ENCODE measurements at places on chromosomes 16 and 17.

GRCh38 chr17:29581583-29582253, 7.7 kb downstream of the GIT1 start:
- peak; percentile 64 for DNase-seq

DNA sequence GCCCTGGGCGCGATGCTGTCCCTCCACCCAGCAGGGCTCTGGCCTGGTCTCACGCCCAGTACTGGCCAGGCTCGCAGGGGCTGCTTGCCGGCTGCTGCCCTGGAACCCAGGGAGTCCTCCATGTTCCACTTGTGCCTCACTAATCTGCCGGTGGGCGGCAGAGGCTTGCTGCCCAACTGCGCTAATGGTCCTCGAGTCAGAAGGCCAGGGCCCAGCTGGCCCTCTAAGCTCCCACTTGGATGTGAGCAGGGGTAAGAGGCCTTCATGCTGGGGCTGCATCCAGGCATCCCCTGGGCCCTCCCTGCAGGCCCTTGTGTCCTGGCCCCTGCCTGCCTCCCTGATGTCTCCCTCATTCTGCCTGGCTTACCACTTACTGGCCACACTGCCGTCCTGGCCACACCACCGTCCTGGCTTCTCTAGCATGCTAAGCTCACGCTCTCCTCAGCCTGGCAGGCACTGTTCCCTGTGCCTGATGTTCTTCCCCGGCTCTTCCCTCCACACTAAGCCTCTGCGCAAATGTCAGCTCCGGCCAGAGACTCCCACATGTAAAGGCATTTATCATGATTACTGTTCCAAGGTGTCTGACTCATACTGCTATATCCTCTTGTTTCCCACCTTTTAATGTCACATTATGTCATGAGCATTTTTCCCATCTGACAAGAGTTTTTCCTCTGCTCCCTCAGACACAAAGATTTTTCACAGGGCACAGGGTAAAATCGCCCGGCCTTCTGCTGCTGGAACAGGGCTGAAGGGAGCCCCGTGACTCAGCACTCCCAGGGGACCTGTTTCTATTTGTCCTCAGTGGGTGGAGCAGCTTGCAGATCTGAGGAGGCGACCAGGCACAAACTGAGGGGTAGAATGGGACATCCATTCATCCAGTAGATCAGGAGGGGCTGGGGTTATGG, 15.9 kb downstream of the B9D1 start:
- peak; percentile 78 for DNase-seq

DNA sequence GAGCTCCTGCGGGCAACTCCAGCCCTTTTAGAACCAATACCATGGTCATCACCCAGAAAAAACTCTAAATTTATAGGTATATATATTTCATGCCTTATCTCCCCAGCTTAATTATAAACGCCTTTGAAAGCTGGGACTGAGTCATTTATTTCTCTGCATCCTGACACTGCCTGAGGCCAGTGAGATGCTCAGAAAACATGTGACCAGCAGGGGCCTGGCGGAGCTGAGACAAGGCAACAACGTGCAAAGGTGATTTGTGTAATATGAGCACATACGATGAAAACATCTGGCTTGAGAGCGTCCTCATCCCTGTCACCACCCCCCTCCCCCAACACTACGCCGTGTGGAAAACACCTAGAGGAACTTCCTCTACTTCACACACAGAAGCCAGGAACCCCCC, 22.7 kb downstream of the NXN start:
- no peak for DNase-seq

- DNase-seq, result no peak
Observed at GRCh38 chr17:10748531-10749181, 18.8 kb upstream of the TMEM220 start.

GRCh38 chr16:16171332-16171919, 51.9 kb downstream of the ABCC6 start:
- no peak for DNase-seq

GRCh38 chr16:28291651-28292626, at the start of gene SBK1:
SBK1 (plus strand) TSS chr16:28292525; CDS start chr16:28317392, 24,867 bp downstream.
- peak; percentile 85 for DNase-seq

DNA sequence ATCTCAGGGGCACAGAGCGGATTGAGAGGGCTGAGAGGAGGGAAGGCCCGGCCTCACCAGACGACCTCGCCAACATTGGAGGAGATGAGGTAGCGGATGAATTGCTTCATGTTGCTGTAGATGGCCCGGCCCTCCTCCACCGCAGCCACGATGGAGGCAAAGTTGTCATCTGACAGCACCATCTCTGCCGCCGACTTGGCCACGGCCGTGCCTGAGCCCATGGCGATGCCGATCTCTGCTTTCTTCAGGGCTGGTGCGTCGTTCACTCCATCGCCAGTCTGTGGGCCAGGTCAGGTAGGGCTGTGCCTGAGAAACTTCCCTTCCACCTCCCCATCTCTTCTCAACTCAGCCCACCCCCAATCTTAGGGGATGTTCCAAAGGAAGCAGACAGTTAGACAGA, 21.1 kb upstream of the P2RX1 start:
- DNase-seq, result no peak

- peak; percentile 61 for DNase-seq
Observed at GRCh38 chr17:82000803-82001570, 21.7 kb downstream of the CENPX start.

- DNase-seq, result no peak
Observed at GRCh38 chr17:13704333-13704732, 102.6 kb upstream of the HS3ST3A1 start.

DNA sequence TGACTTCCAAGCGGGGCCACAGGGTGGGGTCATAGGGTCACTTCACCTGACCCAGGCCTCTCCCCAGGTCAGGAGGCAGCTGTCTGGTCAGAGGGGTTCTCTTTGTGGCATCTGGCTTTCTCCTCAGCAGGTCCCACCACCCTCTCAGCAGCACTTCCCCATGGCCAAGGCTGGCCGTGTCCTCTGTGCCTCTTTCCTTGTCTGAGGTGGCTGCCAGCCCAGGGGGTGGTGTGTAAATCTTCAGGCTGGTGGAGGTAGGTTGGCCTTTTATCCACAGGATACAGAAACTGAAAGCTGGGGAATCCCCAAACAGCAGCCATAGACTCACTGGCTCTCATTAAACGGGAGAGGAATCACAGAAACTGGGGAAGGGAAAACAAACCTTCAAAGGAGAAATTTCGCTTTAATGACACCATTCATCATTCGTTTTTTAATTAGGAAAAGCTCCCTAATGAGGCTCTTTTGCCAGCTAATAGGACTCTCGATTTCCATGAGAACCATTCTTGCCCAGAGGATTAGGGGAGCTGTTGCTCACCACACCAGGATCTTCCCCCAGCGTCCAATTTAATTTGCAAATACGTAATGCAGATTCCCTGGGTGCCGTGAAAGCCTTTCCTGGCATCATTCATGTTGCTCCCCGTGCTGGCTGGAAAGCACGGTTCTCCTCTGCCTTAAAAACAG, 18.0 kb downstream of the C17orf75 start:
- no peak for DNase-seq

DNA sequence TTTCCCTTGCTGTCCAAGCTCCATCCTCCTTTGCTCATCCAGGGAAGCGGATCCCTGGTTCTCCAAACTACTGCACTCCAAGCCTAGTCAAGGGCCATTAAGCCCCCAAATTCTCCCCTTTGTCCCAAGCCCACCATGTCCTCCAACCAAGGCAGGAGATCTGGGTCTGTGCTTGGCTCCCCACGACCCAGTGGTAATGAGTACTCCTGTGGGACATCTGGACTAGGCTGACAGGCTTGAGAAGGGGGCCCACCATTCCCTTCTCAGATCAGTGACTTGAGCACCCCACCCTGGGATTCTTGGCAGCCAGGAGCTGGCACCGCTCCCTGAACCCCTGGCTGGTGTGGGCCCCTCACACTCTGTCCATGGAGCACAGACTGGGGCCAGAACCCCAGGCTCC, 17.1 kb downstream of the OSBPL7 start:
- DNase-seq, result no peak

DNA sequence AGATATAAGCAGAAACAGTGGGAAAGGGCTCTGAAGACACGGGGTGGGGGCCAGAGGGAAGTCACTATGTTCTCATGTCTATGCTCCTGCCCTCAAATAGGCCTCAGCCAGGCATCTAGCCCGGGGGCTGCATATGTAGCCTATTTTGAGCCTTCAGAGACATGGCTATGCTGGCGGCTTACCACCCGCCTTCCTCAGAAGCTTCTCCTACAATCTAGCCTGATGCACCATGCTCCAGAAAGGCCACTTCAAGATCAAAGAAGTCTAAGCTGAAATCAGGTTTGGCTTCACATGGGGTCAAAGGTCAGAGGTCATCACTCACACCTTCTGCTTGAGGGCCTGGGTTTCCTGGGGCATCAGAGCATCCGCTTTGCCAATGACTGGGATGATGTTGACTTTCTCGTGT, 1.6 kb downstream of the SEPTIN1 start:
- DNase-seq, result no peak

DNA sequence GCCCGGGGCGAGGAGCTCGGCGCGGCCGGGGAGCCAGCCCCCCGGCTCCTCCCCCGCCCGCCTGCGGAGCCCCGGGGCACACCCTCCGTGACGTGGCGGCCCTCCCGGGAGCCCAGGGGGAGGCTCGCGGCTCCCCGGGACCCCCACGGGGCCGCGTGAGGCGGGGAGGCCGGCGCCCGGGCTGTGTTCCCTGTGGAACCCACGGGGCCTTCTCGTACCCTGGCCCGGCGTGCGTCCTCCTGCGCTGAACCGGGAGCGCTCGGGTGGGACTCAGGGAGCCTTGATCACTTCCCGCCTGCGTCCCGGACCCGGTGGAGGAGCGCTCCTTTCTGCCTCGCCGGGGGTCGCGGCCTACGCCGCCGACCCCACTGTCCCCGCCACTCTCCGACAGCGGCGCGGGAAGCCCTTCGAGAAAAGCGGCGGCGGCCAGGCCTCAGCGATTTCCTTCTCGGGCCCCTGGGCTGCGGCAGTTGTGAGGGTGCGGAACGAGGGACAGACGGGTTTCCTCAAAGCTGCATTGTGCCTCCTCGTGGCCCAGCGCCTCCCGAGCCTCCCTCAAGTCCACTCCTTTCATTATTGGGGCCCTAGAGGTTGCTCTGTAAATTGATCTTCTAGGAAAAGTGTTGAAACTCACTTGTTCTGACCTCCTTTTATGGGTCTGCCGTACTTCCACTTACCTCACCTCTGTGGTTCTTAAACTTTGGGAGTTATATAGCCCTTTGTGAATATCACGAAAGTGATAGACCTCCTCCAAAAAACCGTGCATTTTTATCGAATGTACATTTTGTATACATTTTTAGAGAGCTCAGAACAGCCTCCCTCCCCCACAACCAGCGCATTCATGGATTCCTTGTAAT, 597 bp downstream of the LIG3 start:
- peak; percentile 83 for DNase-seq

GRCh38 chr16:14286368-14287230, 215.5 kb downstream of the MRTFB start:
- DNase-seq, result no peak

DNA sequence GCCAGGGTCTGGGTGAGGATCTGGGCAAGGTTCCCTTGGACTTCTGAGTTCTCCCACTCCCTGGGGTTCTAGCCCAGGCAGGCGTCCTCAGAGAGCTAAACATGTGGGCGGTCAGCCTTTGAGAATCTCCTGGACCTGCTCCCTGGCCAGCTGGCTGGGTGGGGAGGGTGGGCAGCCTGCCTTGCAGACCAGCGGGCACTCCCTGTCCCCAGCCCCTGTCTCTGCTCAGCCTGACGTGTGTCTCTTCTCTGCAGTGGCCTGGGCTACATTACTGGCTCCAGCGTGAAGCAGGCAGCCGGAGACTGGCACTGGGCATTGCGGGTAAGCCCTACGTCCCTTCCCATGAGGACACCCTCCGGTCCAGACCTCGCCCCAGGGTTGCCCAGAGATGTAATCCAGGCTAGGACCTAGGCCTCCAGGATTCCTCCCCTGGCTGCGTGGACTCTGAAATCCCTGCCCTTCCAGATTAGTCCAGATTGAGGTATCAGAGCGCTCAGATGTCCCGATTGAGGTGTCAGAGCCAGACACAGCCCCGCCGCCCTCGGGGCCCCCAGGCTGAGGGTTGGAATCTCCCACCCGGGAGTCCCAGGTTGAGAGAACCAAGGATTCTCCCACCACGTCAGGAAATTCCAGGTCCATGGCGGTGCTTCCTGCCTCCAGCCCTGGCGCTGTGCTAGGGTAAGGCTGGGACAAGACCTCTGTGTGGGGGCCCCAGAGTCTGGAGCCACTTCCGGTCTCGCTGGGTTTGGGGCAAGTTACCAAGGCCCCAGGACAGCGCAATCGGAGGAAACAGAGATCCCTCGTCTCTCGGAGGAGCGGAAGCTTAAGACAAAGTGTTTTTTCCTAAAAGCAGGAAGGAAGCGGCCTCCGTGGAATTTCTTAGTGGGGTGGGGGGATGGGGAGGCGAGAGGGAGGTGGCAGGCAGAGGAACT, 24.1 kb downstream of the MYBBP1A start:
- DNase-seq, result no peak

GRCh38 chr17:50668838-50669581, 34.3 kb downstream of the ABCC3 start:
- no peak for DNase-seq

DNA sequence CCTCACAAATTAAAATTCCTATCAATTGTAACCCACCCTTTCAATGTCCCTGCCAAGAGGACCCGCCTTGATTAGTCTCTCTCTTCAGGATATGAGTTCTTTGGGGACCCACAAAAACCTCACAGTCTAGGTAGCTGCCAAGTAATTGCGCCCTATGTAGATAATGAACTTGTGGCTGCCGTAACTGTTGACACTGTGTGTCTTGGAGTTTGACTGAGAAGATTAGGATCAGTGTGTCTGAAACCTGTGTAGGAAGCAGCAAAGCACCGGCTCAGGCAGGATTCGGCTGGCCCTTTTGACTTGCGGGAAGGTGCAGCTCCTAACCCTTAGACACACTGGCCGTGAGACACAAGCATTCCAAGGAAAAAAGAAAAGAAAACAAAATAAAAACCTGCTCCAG, 17.8 kb upstream of the SLC6A4 start:
- DNase-seq, result no peak

DNA sequence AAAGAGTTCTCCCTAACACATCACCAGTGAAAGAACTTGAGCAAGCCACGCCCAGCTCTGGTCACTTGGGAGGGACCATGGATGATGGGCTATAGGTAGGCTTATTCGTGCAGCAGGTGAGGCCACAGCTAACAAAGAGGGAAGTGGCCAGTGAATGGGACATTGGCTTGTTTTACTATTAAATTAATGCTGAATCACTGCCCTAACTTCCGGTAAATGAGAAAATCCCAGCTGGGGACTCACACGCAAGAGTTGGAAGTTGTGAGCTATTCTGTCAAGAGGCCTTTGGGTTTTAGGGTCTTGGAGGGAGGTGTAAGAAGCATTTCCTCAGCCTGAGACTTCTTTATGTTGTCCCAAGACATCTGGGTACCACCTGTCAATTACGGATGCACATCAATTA, 315.3 kb downstream of the XYLT1 start:
- no peak for DNase-seq

All from NCI-H2171 (cell line).